ENCODE measurements at places on chromosomes 6 and 20.
A peak's percentile ranks its signal among the peaks of the same experiment; 100 is the strongest.

DNA sequence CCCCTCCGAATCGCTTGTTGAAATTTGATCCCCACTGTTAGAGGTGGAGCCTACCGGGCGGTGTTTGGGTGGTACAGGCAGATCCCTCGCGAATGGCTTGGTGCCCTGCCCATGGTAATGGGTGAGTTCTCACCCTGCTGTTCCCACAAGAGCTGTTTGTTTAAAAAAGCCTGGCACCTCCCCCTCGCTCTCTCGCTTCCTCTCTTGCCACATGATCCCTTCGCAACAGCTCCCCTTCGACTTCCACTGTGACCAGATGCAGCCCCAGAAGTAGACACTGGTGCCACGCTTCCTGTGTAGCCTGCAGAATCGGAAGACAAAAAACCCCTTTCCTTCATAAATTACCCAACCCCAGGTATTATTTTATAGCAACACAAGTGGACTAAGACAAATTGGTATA lies 292.2 kb upstream of the QKI start:
- no peak for DNase-seq

DNA sequence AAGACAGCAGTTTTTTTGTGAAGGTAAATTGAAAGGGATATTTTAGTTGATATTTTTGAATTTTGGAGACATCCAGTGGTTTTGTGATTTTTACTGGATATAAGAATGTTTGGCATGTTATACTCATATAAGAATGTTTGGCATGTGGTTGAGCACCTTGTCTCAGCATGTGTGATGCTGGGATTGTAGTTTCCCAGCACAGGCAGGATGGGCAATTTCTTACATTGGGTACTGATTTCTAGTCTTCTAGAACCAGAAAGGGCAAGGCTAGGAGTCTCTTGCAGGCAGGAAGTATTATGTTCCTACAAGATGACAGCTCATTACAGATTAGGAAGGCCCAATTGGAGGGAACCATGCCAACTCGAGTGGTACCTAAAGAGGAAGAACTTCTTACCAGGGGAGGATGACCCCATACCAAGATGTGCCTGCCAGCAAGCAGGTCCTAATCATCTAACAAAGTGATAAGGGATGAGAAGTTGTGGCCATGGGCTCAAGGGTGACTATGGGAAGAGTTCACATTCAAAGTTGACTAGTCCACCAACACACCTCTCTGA lies 377.8 kb downstream of the UTRN start:
- DNase-seq = no peak

- peak; percentile 63 for DNase-seq
Observed at GRCh38 chr6:10759884-10760329, 12.3 kb downstream of the TMEM14B start.

DNA sequence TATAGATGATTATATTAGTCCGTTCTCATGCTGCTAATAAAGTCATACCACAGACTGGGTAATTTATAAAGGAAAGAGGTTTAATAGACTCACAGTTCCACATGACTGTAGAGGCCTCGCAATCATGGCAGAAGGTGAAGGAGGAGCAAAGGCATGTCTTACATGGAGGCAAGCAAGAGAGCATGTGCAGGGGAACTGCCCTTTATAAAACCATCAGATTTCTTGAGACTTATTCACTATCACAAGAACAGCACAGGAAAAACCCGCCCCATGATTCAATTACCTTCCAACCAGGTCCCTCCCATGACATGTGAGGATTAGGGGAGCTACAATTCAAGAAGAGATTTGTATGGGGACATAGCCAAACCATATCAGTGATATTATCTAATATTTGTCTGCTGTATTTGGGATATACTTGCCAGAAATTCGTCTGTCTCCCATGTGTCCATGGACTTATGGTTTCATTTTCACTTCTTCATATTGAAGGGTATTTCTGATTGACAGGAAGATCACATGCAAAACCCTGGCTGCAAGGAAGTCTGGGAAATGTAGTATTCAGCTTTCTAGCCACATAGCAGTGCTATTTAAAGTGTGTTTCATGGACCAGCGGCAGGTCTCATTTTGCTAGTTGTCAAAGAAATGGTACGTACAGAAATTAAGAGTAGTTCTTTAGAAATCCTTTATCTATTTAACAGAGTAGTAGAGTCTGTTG lies 50.5 kb upstream of the PAK5 start:
- no peak for DNase-seq

DNA sequence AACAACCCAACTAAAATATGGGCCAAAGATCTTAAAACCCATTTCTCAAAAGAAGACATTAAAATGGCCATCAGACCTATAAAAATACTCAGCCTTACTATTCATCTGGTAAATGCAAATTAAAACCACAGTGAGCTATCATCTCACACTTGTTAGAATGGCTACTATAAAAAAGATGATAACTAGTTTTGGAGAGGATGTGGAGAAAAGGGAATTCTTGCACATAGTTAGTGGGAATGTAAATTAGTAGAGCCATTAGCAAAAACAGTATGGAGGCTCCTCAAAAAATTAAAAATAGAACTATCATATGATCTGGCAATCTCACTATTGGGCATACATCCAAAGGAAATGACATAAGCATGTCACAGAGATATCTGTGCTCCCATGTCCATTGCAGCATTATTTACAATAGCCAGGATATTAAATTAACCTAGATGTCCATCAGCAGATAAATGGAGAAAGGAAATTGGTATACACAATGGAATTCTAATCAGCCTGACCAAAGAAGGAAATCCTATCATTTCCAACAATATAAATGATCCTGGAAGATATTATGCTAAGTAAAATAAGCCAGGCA lies 2.9 kb downstream of the SIRPB1 start:
- no peak for DNase-seq

DNA sequence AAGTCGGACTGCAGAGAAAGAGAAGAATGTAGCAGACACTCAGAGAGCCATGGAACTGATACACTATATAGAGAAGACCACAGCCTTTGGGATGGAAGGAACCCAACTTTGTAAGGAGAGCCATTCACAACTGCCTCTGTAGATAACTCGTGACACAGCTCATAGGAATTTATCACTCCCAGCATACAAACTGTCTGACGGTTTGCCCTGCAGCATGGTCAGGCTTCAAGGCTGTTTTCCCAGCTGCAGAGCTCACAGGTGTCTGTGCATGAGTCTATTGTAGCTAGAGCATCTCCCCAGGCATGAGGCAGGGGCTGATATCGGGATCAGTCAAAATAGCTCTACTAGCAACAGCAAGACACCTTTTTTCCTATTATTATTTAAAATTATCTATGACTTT lies 130.5 kb upstream of the DTNBP1 start:
- peak; percentile 81 for DNase-seq

GRCh38 chr6:11393713-11394627 lies 143.6 kb upstream of the TMEM170B start:
- DNase-seq = peak; percentile 41

- DNase-seq = peak; percentile 54
Observed at GRCh38 chr6:127342946-127343808, at the start of gene ECHDC1. Gene ECHDC1 (minus strand): TSS chr6:127343609. CDS start chr6:127331028, 12,581 bp downstream.

DNA sequence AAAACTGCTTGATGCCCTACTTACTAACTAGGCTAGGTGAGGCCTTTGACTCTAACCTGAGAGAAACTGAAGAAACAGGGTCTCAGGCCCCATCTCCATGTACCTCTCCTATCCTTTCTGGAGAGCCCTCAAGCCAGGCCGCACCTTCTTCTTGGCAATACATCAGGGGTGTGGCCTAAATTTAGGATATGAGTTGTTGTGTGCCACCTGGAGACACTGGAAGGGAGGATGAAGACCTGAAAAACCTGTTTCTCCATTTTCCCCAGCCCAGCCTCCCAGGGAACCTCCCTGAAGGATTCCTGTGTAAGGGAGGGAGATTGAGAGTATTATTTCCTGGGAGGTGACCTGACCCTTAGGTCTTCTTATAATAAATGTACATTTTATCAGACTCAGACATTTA lies 3.1 kb downstream of the LY6G6D start:
- DNase-seq = no peak

DNA sequence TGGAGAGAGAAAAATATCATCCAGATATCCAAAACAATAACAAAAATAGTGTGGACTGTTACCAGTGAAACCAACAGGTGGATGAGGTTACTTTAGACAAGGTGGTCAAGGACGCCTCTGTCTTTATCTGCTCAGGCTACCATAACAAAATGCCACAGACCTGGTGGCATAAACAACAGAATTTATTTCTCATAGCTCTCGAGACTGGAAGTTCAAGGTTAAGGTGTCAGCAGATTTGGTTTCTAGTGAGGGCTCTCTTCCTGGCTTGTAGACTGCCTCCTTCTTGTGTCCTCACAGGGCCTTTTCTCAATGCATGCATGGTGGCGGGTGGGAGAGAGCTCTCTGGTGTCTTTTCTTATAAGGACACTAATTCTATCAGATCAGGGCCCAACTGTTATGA lies 21.1 kb upstream of the LBP start:
- no peak for DNase-seq

GRCh38 chr6:15977050-15977449 lies 151.8 kb upstream of the MYLIP start:
- DNase-seq = no peak

DNA sequence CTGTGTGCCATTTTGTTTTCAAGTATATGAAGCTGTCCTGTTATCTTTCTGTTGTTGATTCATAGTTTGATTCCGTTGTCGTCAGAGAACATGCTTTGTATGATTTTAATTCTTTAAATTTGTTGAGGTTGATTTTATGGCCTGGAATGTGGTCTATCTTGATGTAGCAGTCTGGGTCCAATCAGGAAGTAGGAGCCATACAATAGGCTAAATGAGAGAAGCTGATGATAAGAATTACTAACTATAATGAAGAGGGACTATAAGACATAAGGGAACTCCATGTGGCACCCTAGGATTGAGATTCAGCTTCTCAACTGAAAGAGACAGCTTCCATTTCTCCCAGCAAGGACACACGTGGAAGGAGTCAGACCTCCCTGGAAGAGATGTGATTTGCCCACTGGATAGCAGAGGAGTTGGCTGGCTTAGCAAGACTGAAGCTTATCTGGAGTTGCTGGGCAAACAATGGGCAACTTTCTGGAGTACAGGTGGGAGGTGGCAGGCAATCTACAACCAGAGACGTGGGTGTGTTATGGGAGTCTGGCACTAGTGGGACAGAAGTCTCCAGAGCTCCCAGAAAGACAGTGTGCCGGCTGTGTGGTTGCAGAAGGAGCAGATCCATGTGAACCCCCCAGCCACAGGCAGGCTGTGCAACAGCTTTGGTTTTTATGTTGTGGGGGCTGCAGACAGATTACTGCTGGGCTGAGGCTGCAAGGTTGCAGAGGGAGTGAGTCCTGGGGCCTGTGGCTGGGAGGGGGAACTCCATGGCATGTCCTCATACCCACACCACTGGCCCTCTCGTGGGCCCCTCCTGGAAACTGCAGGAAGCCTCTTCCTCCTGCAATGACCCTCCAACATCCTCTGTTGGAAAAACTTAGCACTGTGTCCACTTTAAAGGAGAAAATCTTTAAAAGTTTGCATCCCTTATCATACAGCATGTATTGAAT lies 7.1 kb downstream of the ZNF831 start:
- DNase-seq = no peak

GRCh38 chr6:158051968-158052367 lies 70.3 kb downstream of the SYNJ2 start:
- DNase-seq = no peak

GRCh38 chr20:47802975-47803374 lies 17.7 kb upstream of the SULF2 start:
- no peak for DNase-seq

- no peak for DNase-seq
Observed at GRCh38 chr20:6863355-6863754, 95.9 kb downstream of the BMP2 start.

DNA sequence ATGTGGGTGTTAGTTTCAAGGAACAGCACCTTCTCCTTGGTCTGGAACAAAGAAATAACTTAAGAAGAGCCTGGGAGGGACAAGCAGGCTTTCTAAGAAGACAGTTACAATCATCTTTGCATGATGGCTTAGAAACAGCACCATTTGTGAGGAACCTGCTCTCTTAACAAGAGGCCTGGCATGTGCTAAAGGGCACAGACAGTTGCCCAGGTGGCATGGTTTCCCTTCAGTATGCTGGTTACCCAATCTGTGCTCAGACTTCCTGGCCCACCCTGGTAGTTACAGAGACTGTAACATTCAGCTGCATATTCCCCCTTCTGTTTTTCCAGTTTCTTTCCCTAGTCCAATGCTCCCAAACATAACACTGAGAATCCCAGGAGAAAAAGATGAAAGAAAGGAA lies 84.0 kb downstream of the CHD6 start:
- DNase-seq = no peak

- no peak for DNase-seq
Observed at GRCh38 chr6:52691718-52692117, 20.8 kb downstream of the TMEM14A start.

DNA sequence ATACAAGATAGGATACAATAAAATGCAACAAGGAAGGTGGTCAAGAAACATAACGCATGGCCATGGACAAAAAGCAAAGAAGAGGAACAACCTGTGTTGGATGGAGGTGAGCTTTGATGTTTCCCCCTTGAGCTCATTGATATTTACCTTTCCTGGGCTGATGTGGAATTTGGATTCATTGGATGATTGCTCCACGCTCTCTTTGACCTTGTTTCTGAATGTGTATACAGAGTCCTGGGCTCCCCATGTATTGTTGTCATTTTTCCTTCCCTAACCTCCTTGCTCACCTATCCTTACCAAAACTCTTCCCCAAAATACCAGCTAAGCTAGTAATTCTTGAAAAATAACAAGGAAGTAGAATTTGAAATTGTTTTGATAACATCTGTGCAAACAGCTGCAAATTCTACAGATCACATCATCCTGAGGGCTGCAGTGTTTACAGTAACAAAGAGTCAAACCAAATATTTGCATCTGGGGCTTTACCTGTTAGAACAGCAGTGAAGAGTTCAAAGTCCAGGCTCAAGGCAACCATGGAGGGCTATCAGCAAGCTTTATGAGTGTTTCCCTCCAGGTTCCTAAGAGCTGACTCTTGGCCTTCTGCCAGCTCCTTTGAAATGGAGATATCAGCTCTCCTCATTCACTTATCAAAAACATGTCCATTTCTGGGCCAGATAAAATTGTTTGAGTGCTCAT lies 214.3 kb upstream of the MARCKS start:
- no peak for DNase-seq

GRCh38 chr6:17863901-17864754 lies 123.3 kb downstream of the KIF13A start:
- DNase-seq = peak; percentile 77

DNA sequence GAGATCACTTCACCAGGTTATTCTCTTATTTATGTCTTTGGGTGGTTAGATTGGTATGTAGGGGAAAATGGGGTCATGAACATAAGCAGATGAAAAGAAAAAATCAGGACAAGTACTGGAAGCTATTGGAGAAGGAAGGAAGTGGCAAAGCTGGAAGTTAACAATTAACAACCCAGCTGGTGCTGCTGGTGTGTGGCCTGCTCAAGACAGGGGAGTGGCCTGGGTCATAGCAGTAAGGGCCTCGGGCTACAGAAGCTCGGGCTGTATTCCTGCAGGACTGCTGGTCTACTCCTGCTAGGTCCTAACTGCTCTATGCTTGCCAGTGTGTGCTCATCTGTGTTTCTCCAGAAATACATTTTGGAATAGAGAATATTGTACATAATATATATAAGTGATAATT lies 19.6 kb downstream of the MYLIP start:
- no peak for DNase-seq

DNA sequence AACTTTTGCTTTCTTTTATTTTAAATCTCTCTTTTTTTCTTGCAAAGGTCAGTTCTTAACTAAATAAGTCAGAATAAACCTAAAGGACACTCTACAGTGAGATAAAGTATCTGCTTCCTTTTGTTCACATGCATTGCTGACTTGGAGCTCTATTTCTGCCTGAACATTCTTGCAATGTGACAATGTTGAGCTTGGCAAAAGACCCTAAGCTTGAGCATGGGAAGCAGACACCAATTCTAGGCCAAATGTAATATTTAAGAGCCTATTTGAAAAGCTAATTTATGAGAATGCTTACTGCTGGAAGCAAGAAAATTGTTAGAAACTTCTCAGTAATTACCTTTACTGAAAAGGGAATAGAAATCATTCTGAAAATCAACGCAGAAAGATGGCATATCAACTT lies 556.2 kb downstream of the CBLN4 start:
- no peak for DNase-seq

Data from brain microvascular endothelial cell (primary cell).